ENCODE measurements at places on chromosomes 11 and 22. TPM values are rescaled to one million over a fixed set of nuclear protein-coding genes. Genes with fewer than 3 reads are reported as not detected.

The OR8B3 gene
- not detected for total RNA-seq

DNA sequence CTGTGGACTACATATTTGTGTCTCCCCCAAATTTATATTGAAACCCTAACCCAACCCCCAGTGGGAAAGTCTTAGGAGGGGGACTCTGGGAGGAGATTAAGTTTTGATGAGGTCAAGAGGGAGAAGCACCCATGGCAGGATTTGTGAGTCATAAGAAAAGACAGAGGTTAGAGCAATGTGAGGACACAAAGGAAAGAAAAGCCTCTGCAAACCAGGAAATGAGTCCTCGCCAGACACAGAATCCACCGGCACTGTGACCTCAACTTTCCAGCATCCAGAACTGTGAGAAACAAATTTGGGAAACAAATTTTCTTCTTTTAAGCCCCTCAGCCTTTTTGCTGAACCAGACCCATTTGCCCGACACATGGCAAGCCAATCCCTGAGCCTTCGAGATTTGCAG lies 397.0 kb downstream of the NTM start:
- H3K27ac ChIP-seq, result no peak overlapping the region
- H3K4me1 ChIP-seq, result no peaks in the 10 kb centered on the region
- DNase-seq, result no peak
- H3K4me3 ChIP-seq, result no peak overlapping the region

DNA sequence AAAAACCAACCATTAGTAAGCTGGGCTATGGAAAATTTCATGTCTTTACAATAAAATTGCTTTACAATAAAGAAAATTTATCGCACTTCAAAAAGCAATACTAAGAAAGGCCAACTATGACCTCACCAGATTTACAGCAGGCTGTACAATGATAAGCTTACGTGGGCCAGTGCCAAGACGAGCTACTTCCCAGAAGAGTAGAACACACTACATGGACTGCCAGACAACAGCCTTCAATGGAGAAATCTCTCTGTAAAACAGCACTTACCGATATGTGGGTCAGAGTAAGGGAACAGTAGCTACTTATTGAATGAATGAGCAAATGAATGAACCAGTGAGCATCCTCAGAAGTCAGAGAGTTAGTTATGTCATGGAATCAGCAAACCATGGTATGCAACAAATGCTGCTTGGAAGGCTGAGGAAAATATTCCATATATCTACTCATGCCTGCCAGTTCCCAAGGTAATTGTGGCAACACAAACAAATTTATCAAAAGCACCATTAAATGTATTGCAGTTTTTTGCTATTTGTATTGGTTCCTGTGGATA lies 74.4 kb downstream of the SLC36A4 start:
- no peak overlapping the region for H3K27ac ChIP-seq
- H3K4me1 ChIP-seq, result no peaks in the 10 kb centered on the region
- H3K4me3 ChIP-seq, result no peak overlapping the region
- H3K27me3 ChIP-seq, result no peaks in the 10 kb centered on the region
- no peak for DNase-seq

The THY1 gene
- total RNA-seq, result 2.4 TPM

The GAS2 gene
- 29.2 TPM for total RNA-seq

- peaks cover 7% of the 10 kb centered on the region for H3K4me1 ChIP-seq
- H3K36me3 ChIP-seq, result peaks cover 20% of the 10 kb centered on the region
- no peak for DNase-seq
- H3K27me3 ChIP-seq, result no peaks in the 10 kb centered on the region
- H3K4me3 ChIP-seq, result no peak overlapping the region
These were observed 6.7 kb downstream of the CPT1B start for GRCh38 chr22:50571264-50572175.

The ENTHD1 gene
- total RNA-seq, result 0.21 TPM

DNA sequence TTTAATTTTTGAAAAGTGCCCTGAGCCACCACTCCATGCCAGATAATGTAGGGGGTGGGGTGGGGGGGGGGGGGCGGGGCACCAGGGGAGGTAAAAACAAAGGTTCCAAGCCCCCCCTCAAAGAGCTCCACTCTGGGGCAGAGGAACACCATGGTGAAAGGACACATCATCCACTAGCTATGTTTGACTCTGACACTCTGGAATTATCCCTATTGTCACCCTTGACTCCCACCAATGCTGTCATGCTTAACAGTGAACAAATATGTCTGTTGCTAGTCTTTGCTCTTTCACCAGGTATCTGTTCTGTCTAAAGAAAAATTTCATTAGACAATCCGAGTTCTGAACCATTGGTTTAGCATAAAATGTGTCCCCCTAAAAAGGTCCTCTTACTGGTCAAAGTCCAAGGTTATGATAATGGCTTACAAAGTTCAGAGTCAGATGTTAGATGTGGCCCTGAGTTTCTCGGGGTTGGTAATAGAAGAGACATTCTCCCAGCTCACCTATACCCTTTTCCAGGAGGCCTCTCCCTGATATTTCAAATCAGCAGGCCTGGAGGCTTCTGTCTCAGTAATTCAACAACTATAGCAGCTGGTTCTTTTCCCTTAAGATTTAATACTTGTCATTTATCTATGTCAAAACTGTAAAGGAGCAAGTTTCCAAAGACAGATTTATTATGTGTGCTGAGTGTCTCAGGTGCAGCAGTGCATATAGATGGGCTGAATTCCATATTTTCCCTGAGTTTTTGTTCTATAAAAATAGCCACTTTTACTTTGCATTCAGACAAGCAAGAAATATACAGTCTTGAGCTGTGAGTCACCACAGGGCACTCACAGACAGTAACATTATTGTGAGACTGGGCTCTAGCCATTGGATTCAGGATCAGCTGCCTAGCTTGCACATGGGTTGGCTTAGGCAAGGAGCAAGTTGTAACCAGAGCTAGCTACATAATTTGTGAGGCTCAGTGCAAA lies 174.1 kb downstream of the CSNK2A3 start:
- H3K27ac ChIP-seq, result no peak overlapping the region
- no peaks in the 10 kb centered on the region for H3K4me1 ChIP-seq
- no peaks in the 10 kb centered on the region for H3K36me3 ChIP-seq
- DNase-seq, result no peak
- no peak overlapping the region for H3K4me3 ChIP-seq

The MS4A15 gene
- total RNA-seq, result 0.46 TPM

GRCh38 chr22:42878561-42879305 lies 21.7 kb upstream of the ARFGAP3 start:
- H3K4me3 ChIP-seq, result no peak overlapping the region
- H3K27me3 ChIP-seq, result no peaks in the 10 kb centered on the region
- H3K4me1 ChIP-seq, result no peaks in the 10 kb centered on the region
- DNase-seq, result no peak
- H3K27ac ChIP-seq, result no peak overlapping the region

GRCh38 chr11:324156-324555 lies 3.5 kb upstream of the IFITM3 start:
- H3K27me3 ChIP-seq, result no peaks in the 10 kb centered on the region
- H3K36me3 ChIP-seq, result no peaks in the 10 kb centered on the region
- DNase-seq, result no peak
- H3K4me3 ChIP-seq, result no peak overlapping the region
- H3K27ac ChIP-seq, result no peak overlapping the region

The MRGPRX3 gene
- total RNA-seq, result not detected

The HEPHL1 gene
- total RNA-seq, result not detected

DNA sequence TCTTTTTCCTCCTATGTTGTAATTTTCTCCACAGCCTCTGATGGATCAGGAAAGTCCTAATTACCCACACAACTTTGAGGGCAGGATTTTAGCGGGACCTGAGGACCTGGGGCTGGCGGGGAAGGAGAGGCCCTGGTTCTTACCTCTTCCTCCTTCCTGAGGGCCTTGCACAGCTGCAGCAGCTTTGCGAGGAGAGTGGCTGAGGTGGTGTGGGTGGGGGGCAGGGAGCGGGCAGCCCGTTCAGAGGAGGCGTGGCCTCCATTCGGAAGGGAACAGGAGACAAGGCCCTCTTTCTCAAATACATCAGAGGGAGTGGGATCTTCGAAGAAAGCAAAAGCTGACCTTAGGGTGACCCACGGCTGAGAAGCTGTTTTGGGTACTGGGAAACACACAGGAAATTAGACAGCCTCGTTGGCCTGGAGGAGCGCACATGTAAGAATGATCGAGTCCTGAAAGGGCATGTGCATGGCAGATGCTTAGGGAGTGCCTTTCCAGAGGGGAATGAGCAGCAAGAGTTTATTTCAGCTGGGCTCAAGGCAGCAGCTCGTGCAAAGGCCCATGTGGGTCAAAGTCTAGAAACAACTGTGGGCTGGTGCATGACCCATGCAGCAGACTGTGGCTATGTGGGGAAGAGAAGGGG lies 76.6 kb upstream of the NARS2 start:
- H3K4me3 ChIP-seq, result no peak overlapping the region
- no peak for DNase-seq
- H3K36me3 ChIP-seq, result no peaks in the 10 kb centered on the region

DNA sequence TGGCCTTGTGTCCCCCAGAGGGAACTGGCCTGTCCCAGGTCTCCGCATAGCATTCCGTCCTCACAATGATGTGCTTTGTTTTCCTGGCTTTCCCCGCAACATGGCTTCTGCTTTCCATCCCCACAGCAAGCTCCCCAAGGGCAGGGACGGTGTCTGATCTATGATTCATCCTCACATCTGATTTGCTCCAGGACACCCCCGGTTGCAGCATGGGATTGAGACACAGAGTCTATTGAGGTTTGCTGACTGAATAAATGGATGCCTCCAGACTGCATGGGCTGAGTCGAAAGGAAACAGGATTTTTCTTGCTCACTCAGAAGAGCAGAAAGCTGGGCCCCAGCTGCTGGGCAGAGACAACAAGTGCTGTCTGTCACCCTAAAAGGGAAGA lies 40.2 kb downstream of the LMO1 start:
- no peak overlapping the region for H3K27ac ChIP-seq
- H3K4me1 ChIP-seq, result no peaks in the 10 kb centered on the region
- DNase-seq, result no peak
- no peaks in the 10 kb centered on the region for H3K27me3 ChIP-seq
- no peak overlapping the region for H3K4me3 ChIP-seq

DNA sequence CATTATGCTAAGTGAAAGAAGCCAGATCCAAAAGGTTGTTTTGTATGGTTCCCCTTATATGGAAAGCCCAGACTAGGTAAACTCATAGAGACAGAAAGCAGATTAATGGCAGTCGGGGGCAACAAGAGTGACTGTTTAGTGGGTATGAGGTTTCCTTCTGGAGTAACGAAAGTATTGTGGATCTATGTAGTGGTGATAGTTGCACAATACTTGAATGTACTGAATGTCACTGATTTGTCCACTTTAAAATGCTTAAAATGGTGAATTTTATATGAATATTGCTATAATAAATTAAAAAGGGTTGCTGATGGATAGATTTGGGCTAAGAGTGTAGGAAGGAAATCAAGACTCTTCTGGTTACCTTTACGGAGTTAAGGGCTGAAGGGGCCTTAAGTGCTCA lies 10.0 kb upstream of the SGSM1 start:
- H3K27ac ChIP-seq, result no peak overlapping the region
- H3K4me1 ChIP-seq, result no peaks in the 10 kb centered on the region
- H3K4me3 ChIP-seq, result no peak overlapping the region
- H3K27me3 ChIP-seq, result no peaks in the 10 kb centered on the region

GRCh38 chr11:67303132-67303834 lies at the start of gene SSH3:
SSH3 (plus strand) TSS chr11:67303530; CDS start chr11:67303626, 96 bp downstream.
- H3K27me3 ChIP-seq, result no peaks in the 10 kb centered on the region
- H3K27ac ChIP-seq, result no peak within 1 kb of the TSS
- H3K36me3 ChIP-seq, result peaks cover 22% of the 10 kb centered on the region
- H3K4me1 ChIP-seq, result no peaks in the 10 kb centered on the region
- no peak within 1 kb of the TSS for H3K4me3 ChIP-seq
- no peak for DNase-seq

- no peaks in the 10 kb centered on the region for H3K4me1 ChIP-seq
- DNase-seq, result no peak
- no peaks in the 10 kb centered on the region for H3K27me3 ChIP-seq
- H3K27ac ChIP-seq, result no peak overlapping the region
- no peak overlapping the region for H3K4me3 ChIP-seq
These were observed 88.6 kb downstream of the TEAD1 start for GRCh38 chr11:12762696-12763324.

- DNase-seq, result no peak
- no peak overlapping the region for H3K4me3 ChIP-seq
- H3K36me3 ChIP-seq, result no peaks in the 10 kb centered on the region
- H3K27ac ChIP-seq, result no peak overlapping the region
- H3K27me3 ChIP-seq, result no peaks in the 10 kb centered on the region
These were observed 218.8 kb upstream of the SORL1-AS1 start for GRCh38 chr11:121671283-121672168.

- no peak overlapping the region for H3K4me3 ChIP-seq
- no peaks in the 10 kb centered on the region for H3K27me3 ChIP-seq
- DNase-seq, result no peak
- no peak overlapping the region for H3K27ac ChIP-seq
- peaks cover 20% of the 10 kb centered on the region for H3K4me1 ChIP-seq
These were observed 17.6 kb downstream of the PLA2G6 start for GRCh38 chr22:38163844-38164550.

GRCh38 chr11:17781221-17781620 lies 46.6 kb downstream of the KCNC1 start:
- no peaks in the 10 kb centered on the region for H3K4me1 ChIP-seq
- no peak overlapping the region for H3K4me3 ChIP-seq
- no peak overlapping the region for H3K27ac ChIP-seq
- no peaks in the 10 kb centered on the region for H3K27me3 ChIP-seq
- DNase-seq, result no peak
- no peaks in the 10 kb centered on the region for H3K36me3 ChIP-seq
